ENCODE measurements at places on chromosomes 7 and 10. TPM values are rescaled to one million over a fixed set of nuclear protein-coding genes. Genes with fewer than 3 reads are reported as not detected.

GRCh38 chr10:108452533-108452932 lies 1288.0 kb upstream of the SORCS1 start:
- DNase-seq: no peak

DNA sequence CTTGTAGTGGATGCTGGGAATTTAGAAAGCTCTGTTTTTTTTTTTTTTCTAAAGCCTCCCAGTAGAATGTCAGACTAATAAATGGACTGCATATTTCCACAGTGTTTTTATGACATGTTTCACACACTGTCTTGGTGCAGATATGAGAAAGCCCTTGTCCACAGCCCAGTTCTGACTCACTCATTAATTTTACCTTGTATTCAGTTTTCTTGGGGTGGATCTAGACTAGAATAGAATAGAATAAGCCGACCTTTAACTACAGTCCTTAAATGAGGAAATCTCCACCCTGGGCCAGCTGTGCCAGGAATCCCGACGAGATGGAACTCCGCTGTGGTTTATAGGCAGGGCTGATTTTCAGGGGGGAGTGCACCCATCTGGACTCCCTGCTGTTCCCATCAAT lies 274.7 kb downstream of the NRG3 start:
- DNase-seq: no peak

DNA sequence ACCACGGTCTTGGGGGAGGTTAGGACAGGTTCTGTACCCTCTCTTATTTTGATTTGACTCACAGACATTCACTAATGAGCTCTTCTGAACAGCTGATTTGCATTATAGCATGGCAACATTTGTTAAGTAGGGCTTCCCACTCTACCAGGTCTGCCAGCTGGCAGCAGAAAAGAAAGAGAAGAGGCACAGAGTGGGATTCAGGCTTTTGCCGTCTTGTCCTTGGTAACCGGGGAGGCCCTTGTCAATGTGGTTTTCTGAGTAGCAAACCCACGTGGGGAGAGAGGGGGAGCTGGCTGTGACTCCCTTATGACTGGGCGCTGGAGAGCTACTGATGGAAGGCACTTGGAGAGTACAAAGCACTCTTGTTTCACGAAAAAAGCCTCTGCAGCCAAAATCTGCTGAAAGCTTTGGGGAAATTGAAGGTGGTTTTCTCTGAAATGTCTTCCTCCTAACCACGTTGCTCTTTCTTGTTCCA lies 355.3 kb upstream of the GALNT17 start:
- no peak for DNase-seq

Gene COL13A1
- not detected for total RNA-seq

DNA sequence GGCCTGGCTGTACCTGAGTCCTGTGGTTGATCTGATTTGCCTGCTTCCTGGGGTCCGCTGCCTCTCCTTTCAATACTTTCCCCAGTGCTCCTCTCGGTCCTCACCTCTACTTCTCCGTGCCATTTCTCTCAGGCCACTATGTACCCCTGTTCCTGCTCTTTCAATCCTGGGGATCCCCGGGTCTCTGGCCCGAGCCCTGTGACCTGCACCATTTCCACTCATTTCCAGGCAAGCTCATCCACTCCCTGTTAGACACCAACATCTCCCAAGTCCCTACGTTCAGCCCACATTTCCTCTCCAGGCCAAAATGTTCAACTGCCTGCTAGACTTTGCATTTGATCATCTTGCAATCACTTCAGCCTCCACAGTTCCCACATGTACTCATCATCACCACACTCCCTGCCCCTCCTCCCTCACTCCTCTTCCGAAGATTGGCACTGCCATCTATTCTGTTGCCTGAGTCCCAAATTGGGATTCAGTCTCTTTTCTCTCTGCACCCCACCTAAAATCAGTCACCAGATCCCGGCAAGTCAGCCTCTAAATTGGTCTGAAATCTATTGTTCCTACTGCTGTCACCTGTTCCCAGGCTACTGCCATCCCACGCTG lies 34.4 kb upstream of the ZMIZ1 start:
- DNase-seq: no peak

Gene PIP
- not detected for total RNA-seq

- DNase-seq: no peak
Measured at GRCh38 chr7:135959646-135960363, 17.4 kb downstream of the MTPN start.

Gene HOXA1
- total RNA-seq: 0.60 TPM

Gene TMUB1
- total RNA-seq: 46.6 TPM

DNA sequence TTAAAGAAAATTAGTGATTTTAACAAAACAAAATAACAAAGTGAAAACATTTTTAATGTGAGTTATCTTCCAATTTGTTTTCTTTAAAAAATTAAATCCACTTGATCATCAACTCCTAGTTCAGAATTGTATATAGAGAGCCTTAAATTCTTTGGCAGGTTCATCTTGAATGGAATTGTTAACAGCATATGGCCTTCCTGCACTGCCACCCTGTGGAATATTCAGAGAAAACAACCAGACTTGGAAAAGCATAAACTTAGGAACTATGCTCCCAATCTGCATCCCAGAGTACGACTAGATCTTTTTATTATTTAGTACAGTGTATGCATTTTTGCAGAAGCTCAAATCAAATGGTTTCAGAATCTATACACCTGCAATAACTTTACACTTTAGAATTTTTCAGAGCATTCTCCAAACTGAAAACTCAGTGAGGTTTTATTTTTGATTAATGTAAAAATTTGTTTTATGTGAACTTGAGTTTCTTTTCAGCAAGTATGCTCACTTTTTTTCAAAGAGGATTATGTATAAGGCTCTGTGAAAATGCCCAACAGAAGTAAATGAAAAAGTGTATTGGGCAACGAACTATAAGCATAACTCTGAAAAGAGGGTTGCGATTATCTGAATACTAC lies 44.9 kb upstream of the ANK3 start:
- no peak for DNase-seq

Gene ANKRD16
- total RNA-seq: 4.0 TPM

GRCh38 chr10:59004392-59004791 lies 172.1 kb upstream of the PHYHIPL start:
- DNase-seq: no peak

Gene CARD11
- 126 TPM for total RNA-seq

DNA sequence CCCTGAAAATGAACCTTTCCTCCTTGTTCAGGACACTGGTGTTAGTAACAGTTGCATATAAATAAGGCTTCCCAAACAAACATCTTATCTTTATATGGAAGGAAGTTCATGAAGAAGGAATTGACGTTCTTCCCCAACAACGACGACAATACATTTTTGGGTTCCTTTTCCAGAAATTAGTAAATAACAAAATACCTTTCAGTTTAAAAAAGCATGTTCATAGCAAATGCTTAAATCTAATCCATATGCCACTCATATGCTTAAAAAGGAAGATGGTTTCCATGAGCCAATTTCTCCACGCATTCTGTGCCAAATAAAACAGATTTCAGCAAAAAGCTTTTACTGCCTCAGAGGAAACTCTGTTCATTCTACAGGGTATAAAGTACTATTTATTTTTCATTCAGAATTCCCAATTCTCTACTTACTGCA lies 182.6 kb downstream of the COBL start:
- DNase-seq: no peak

Gene NCOA4
- 107 TPM for total RNA-seq

GRCh38 chr7:1848911-1849311 lies 178.8 kb downstream of the ELFN1 start:
- no peak for DNase-seq

DNA sequence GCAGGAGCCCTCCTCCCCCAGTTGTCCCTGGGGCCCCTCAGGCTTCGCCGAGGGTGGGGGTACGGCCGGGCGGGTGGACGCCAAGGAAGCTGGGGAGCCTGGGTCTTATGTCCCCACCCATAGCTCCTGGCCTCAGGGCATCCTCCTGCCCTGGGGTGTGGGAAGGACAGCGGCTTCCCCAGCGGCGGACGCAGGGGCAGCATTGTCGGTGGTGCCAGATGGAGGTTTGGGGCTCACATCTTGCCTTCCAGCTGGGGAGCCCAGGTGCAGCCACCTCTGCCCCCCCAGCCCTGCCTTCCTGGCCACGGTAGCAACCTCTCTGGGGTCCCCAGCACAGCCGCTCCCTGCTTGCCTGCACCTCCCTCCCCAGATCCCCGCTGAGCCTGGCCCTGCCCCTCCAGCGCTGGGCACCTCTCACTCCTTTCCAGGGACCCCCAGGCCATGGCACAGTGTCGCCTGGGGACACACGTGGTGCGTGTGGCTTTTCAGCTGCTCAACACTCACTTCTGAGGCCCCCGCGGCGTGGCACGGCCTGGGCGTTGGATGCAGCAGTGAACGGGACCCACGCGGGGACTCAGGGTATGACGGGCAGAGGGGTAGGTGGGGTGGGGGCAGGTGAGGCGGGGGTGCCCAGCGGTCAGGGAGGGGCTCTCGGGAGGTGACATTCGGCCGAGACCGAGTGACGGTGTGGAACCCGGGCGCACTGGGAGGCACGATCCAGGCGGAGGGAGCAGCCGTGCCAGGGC lies 53.1 kb downstream of the UNCX start:
- DNase-seq: no peak

- DNase-seq: no peak
Measured at GRCh38 chr7:107827501-107827900, 24.5 kb upstream of the SLC26A3 start.

GRCh38 chr7:2158331-2159175 lies 74.2 kb downstream of the MAD1L1 start:
- DNase-seq: no peak

DNA sequence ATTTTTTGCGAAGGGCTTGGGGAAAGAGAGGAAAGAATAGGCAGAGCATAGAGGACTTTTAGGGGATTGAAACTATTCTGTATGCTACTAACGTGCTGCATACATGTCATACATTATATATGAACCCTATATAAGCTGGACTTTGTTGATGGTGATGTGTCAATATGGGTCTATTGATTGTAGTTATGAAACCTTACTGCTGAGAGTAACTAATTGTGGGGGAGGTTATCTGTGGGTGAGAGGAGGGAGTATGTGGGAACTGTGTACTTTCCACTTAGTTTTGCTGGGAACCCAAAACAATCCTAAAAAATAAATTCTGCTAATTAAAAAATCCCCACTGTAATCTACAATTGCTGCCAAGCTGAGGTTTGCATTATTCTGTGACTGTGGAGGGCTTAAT lies 15.3 kb upstream of the CYP2C19 start:
- no peak for DNase-seq

GRCh38 chr10:99709480-99710229 lies 22.3 kb downstream of the COX15 start:
- no peak for DNase-seq

DNA sequence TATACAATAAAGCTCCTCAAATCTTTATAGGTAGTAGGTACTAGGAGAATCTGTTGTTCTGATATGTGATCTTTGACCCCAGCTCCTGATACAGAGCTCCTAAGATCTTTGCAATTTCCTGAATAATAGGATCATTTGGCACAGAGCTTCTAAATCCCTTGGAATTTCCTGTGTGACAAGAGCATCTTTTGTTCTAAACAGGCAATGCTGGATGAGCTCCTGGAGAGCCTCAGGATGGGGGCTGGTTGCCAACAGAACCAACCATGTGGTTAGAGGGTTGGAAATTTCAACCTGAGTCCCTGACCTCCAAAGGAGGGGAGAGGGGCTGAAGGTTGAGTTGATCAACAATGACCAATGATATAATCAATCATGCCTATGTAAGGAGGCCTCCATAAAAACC lies 629.0 kb downstream of the CCSER2 start:
- DNase-seq: no peak

DNA sequence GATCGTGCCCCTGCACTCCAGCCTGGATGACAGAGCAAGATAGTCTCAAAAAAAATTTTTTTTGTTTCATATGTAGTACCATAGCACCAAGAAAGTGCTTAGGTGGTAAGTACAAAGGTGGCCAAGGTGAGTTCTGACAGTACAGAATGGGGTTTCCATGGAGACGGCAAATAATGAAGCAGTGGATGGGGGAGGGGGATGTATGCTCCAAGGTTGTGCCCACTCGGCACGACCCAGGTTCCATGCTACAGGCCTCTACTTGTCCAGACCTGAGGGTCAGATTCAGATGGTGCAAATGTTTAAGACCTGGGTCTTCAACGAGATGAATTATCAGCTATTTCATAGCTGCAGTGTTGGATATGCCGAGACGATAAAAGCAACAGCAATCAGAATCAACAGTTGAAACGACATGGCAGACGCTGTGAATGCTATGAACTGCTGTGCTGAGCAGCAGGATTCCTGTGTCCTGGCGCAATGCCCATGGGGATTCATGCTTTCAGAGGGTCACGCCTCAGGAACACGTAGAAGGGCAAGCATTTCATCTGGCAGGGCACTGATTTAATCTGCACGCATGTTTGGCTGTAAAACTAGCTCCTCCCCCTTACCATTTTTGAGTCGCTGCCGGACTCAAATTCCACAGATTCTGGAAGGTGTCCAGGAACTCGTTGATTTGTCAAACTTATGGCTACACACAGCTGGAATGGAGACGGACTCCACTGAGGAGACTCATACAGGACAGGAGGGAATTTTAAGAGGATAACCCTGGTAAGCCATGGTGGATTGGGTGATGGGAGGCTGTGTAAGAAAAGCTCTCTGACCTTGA lies 256.5 kb downstream of the FRMD4A start:
- DNase-seq: no peak

Gene PNLIPRP1
- not detected for total RNA-seq

GRCh38 chr7:120014925-120015465 lies 258.0 kb upstream of the KCND2 start:
- no peak for DNase-seq

GRCh38 chr10:121796342-121796741 lies 131.5 kb downstream of the ATE1 start:
- DNase-seq: no peak

DNA sequence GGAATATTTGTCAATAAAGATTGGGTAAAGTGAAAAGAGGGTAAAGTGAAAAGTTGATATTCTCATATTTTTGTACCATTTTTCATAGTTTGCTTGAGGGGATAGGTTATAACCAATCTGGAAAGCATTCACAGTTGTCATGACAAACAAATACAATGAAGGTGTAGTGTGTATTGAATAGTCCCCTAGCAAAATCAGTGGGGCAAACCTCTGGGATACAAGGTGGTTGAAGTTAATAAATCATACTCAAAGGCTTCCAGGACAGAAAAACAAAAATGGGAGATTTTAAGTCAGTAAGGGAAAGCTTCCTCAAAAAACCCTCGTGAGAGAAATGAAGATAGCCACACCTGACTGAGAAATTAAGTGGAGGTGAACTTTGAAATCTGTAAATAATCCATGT lies 39.4 kb downstream of the PHTF2 start:
- DNase-seq: no peak

Gene CYP26A1
- not detected for total RNA-seq

Gene HMX2
- total RNA-seq: not detected
